ENCODE measurements at places on chromosomes 1 and 21.

GRCh38 chr1:94093996-94094395 is 27.0 kb downstream of the ABCA4 start:
- no peak for DNase-seq

GRCh38 chr1:206469933-206470691 is at the start of gene IKBKE:
TSS of gene IKBKE (plus strand) at chr1:206470476. CDS start at chr1:206473228, 2,752 bp downstream.
- no peak for DNase-seq

DNA sequence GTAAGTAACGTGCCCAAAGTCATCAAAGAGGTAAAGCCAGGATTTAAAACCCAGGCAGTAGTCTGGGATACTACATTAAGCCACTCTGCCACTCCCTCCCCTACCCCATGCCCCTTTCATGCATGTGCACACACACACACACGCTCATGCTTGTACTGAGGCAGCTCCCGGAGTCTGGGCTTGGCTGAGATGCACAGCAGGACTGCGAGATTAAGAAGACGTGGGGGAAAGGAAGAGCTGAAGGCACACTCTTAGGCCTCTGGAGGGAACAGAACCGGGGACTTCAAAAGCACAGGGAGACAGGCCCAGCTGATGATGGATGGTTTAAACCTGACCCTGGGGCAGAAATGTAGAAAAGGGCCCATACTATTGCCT is 98.3 kb downstream of the GLIS1 start:
- DNase-seq: no peak

- no peak for DNase-seq
Observed at GRCh38 chr1:70247122-70247521, 25.9 kb downstream of the SRSF11 start.

DNA sequence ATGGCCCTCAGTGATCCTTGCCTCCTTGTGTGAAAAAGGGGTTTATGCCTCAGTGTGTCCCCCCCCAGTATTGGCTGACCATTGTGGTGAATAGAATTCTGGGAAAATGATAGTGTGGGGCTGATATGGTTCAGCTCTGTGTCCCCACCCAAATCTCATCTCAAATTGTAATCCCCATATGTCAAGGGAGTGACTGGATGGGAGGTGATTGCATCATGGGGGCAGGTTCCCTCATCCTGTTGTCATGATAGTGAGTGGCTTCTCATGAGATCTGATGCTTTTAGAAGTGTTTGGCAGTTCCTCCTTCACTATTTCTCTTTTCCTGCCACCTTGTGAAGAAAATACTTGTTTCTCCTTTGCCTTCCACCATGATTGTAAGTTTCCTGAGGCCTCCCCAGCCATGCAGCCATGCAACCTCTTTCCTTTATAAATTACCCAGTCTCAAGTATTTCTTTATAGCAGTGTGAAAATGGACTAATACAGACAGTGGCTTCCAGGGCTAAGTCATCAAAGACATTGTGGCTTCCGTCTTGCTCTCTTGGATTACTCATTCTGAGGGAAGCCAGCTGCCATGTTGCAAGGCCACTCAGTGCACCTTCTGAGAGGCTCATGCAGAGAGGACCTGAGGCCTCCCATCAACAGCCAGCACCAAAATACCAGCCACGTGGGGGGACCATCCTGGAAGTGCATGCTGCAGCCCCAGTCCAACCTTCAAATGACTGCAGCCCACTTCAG is 40.6 kb upstream of the SOD1 start:
- no peak for DNase-seq

Measured in foreskin keratinocyte (primary cell).